ENCODE measurements at places on chromosomes 2 and 18.

- DNase-seq = no peak
These were observed 185.4 kb downstream of the TFCP2L1 start for GRCh38 chr2:121099329-121100290.

DNA sequence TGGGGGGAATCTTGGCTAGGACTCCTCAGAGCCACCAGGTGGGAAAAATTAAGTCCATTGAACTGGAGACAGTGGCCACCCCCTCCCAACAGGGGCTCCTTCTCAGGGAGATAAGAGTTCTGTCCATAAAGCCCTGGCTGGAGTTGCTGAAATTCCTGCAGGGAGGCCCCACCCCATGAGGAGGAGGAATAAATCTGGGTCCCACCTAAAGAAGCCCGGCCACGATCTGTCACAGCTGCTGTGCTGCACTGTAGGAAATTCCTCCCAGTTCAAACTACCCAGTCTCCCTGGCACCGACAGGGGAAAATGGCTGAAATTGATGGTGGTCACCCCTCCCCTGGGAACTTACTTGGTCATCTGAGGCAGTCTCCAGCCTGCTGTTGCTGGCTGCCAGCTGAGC, 215.0 kb downstream of the THSD7B start:
- no peak for DNase-seq

GRCh38 chr2:232857158-232857563, 12.9 kb upstream of the SNORC start:
- DNase-seq = no peak

- no peak for DNase-seq
These were observed 6.2 kb upstream of the MGAT5 start for GRCh38 chr2:134247679-134248078.

- DNase-seq = peak; percentile 59
These were observed 66.9 kb upstream of the RBM44 start for GRCh38 chr2:237731663-237732062.

GRCh38 chr2:149492923-149493322, 94.7 kb downstream of the MMADHC start:
- no peak for DNase-seq

DNA sequence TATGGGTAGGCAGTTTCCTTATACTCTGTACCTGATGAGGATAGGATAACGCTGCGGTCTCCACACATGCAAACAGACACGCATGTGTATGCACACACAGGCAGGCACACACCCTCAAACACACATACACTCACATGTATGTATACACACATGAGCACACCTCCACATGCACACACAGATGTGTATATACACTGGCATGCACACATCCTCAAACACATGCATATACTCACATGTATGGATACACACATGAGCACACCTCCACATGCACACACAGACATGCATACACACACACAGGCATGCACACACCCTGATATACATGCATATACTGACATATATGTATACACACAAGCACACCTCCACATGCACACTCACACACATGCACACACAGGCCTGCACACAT, 267.8 kb upstream of the HDAC4 start:
- DNase-seq = no peak

GRCh38 chr2:132815516-132815915, 145.5 kb upstream of the LYPD1 start:
- peak; percentile 43 for DNase-seq

- no peak for DNase-seq
These were observed 705 bp downstream of the YES1 start for GRCh38 chr18:811182-811891.

DNA sequence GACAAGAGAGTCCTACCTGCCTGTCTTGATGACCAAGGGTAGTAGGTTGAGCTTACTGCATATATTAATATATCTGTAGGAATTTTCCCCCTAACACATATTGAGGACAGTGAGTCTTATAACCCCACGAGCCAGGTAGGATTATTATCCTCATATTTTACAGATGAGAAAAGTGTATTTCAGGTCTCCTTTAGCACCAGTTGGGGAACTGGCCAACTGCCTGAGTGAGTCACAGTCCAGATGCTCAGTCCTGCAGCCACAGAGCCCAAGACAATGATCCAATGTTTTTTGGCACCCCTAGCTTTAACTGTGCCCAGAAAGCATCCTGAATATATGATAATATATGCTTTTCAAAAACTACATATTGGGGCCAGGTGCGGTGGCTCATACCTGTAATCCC, 30.8 kb upstream of the GLS start:
- DNase-seq = peak; percentile 91

DNA sequence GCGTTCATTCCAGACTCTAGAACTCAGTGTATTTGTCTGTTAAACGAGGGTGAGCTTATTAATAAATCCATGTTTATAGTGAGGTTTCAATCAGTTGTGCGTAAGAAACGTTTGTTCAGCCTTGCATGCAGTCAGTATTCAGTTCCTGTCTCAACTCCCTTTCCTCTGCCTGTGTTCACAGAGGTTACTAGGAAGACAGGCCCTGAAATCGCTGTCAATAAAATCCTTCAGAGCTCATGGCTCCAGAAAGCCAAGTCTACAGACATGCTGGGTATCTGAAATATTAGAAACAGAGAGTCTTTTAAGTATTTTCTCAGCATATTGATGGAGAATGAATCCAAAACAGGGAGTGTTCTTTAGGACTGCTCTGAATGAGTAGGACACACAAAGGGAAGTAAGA, 75.4 kb downstream of the KLF7 start:
- no peak for DNase-seq
